Activated CD4-positive, alpha-beta memory T cell treated with anti-CD3 and anti-CD28 coated beads, Interleukin-2, amount 10 ng/mL, durations not matched to agents 7 days and 5 days (primary cell): ENCODE measurements at places on chromosomes 11 and 22. TPM values are rescaled to one million over a fixed set of nuclear protein-coding genes. Genes with fewer than 3 reads are reported as not detected.

DNA sequence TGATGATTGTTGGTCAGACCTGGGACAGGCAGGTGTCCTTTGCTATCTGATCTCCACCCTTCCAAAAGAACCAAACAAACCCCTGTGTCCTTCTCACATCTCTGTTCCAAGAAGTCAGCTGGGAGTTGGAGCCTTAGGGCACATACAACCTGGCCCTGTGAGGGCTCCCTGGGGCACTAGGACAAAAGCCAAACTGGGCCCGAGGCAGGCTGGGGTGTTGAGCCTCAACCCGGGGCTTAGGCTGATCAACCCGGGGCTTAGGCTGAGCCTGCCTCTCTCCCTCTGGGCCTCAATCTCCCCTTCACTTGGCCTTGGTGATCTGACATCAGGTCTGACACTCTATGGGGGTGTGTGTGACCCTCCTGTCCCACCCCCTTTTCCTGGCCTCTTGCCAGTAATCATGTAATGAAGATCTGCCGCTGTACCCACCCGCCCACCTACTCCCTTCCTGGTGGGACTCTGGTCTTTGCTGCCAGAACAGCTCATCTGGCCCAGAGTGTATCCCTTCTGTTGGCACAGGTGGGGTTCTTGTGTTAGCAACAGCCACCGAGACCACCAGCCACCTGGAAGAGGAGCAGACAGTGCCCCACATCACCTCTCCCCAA lies 22.8 kb upstream of the UVRAG start:
- no peak overlapping the region for H3K4me3 ChIP-seq
- H3K27ac ChIP-seq: no peak overlapping the region
- DNase-seq: no peak
- no peaks in the 10 kb centered on the region for H3K36me3 ChIP-seq

- peaks cover 38% of the 10 kb centered on the region for H3K36me3 ChIP-seq
These were observed 12.4 kb downstream of the TTC38 start for GRCh38 chr22:46280063-46280817.

DNA sequence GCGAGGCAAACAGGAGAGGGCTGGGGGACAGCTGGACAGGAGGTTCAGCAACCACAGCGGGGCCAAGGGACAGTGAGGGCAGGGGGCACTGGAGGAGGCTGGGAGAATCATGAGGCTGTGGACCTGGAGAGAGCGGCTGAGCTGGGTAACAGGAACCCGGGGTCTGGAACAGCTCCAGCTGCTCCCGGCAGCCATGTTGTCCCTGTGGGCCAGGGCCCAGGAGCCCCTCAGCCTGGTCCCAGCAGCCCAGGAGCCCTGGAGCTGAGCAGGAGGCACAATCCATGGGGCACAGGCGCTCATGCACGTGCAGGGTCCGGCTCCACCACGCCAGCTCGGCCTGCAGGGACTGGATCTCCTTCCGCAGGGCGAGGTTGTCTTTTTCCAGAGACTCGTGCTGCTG lies 7.4 kb downstream of the BATF2 start:
- no peaks in the 10 kb centered on the region for H3K36me3 ChIP-seq
- H3K27me3 ChIP-seq: peaks cover 2% of the 10 kb centered on the region
- peaks cover 18% of the 10 kb centered on the region for H3K4me1 ChIP-seq
- H3K27ac ChIP-seq: no peak overlapping the region

Gene YPEL4
- 1.5 TPM for total RNA-seq

- no peaks in the 10 kb centered on the region for H3K36me3 ChIP-seq
- no peaks in the 10 kb centered on the region for H3K27me3 ChIP-seq
- no peak overlapping the region for H3K27ac ChIP-seq
- no peaks in the 10 kb centered on the region for H3K4me1 ChIP-seq
- DNase-seq: no peak
These were observed 72.2 kb downstream of the LARGE2 start for GRCh38 chr11:45994371-45995341.

DNA sequence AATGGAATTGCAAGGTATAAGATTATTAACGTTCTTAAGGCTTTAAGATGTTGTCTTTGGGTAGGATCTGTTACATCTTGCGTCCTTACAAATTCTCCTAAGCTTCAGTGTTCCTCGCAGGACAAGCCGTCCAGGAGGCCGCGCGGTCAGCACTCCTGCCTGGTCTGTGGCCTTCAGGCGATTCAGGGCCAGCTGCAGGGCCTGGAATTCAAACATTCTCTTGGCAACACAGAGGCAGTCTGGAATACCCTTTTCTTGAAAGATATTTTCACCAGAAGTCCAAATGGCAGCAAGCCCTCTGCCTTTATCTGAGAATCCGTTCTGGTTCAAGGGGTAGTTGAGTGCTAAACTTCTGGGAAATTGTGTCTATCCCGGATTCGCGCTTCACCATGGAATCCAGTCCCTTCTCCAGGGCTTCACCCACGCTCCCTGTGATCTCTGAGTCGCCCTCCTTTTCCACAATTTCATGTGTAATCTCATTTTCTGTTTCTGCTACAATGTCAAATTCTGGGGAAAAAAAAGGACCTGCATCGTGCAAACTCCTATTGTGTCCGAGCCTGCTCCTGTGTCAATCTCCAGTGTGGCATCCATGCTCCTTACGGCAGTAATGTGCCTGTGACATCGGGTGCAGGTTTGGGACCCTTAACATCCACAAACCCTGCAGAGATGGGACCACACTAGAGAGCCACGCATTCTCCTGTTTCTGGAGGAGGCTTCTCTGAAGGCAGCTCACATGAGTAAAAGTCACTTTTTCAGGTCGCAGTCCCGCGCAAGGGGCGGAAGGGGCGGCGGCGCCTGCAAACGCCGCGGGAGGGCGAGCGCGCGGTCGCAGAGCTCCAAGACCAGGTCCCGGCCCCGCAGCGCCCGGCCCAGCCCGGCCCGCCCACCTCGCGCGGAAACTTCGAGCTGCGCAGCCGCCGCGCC lies 25.4 kb upstream of the SORL1 start:
- no peak overlapping the region for H3K27ac ChIP-seq
- no peaks in the 10 kb centered on the region for H3K27me3 ChIP-seq
- peak; percentile 58 for DNase-seq
- peaks cover 38% of the 10 kb centered on the region for H3K4me1 ChIP-seq
